Type B pancreatic cell (in vitro differentiated cells): ENCODE measurements at places on chromosomes 7 and 10.

GRCh38 chr10:98340940-98341310 is 72.9 kb upstream of the LOXL4 start:
- DNase-seq = no peak

- no peak for DNase-seq
Measured at GRCh38 chr7:79787096-79787495, 333.6 kb upstream of the MAGI2 start.

DNA sequence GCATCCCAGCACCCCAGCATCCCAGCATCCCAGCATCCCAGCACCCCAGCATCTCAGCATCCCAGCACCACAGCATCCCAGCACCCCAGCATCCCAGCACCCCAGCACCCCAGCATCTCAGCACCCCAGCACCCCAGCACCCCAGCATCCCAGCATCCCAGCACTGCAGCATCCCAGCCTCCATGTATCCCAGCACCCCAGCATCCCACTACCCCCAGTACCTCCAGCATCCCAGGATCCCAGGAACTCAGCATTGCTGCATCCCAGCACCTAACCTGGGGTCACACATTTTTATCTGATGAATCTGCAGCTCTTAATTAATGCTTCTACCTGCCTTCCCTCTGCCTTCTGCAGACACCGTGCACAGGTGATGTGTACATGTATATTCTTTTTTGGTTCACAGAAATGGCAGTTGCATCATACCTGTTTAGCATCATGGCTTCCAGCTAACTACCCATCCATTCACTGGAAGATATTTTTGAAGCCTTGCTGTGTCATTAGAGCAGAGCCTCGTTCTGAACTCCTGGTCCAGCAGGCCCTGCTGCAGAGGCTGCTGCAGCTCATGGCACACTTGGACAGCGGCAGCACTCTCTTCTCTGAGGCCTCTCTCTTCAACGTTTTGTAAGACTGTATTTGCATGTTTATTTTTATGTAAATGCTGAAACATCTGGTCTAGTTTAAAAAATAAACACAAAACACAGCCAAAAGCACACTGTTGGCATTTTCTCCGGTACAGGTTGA is 4.6 kb upstream of the CFAP46 start:
- DNase-seq = no peak

GRCh38 chr7:87435546-87435945 is 39.9 kb downstream of the ABCB4 start:
- no peak for DNase-seq

- DNase-seq = no peak
Measured at GRCh38 chr7:99461221-99461620, 4.7 kb downstream of the ATP5MF start.

GRCh38 chr7:74344132-74344496 is 54.9 kb downstream of the CLIP2 start:
- DNase-seq = no peak

GRCh38 chr10:28139138-28139537 is 140.3 kb upstream of the ODAD2 start:
- no peak for DNase-seq
